ENCODE measurements at places on chromosomes 12 and 14. TPM values are rescaled to one million over a fixed set of nuclear protein-coding genes. Genes with fewer than 3 reads are reported as not detected.

- DNase-seq, result no peak
Observed at GRCh38 chr12:51907083-51907855, at the start of gene ACVRL1. Gene ACVRL1 (plus strand): TSS chr12:51907504. CDS start chr12:51912475, 4,971 bp downstream.

GRCh38 chr12:79322905-79323304, 367.9 kb downstream of the PAWR start:
- no peak for DNase-seq

DNA sequence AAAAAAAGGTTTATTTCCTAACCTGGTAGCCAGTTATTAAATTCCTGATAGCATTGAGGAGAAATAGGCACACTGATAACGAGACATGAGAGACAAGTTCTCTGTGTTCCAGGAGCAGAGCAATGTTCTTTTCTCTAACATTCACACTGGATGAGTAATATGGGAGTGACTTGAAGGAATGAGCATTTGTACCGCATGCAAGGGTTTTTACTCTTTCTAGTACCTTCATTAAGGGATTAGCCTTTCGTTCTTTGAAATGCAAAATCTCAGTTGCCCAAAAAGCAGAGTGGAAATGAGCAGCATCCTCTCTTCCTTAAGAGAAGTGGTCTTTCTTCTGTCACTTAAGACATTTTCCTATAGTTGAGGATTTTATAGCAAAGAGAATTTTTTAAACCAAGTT, 54.7 kb downstream of the FGD4 start:
- DNase-seq, result no peak

Gene BDKRB2
- total RNA-seq, result not detected

Gene FGF23
- total RNA-seq, result not detected

Gene ADCY4
- total RNA-seq, result 5.2 TPM

GRCh38 chr12:68913682-68914081, 19.3 kb downstream of the CPM start:
- no peak for DNase-seq

Gene TAS2R8
- not detected for total RNA-seq

- no peak for DNase-seq
Observed at GRCh38 chr14:97704316-97704885, 907.2 kb downstream of the VRK1 start.

DNA sequence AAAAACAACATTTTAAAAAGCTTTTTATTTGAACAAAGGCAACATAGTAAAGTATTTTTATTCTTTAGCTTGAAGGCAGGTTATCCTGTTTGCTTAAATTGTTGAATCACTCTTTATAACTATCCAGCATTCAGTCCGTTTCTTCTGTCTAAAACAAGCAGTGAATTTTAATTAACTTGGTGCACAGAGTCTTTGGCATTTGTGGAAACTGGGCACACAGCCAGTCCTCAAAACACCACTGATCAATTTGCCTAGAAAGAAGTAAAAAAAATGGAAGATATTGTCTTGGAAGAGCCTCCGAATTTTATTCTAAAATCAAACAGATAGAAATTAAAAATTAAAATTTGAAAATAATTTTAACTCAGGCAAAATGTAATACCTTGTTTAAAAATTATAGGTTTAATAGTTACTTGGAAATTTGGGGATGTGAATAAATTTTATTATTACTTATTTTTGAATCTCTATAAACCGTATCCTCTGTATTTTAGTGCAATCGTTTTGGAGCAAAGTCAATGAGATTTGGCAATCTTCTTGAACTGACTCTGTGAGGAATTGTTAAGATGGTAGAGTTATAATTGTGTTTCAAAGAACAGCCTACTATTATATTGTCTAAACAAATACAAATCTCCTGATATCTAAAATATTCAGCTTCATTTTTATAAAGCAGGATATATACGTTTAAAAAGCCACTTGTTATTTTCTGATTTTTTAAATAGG, 927.0 kb downstream of the SLC16A7 start:
- no peak for DNase-seq

DNA sequence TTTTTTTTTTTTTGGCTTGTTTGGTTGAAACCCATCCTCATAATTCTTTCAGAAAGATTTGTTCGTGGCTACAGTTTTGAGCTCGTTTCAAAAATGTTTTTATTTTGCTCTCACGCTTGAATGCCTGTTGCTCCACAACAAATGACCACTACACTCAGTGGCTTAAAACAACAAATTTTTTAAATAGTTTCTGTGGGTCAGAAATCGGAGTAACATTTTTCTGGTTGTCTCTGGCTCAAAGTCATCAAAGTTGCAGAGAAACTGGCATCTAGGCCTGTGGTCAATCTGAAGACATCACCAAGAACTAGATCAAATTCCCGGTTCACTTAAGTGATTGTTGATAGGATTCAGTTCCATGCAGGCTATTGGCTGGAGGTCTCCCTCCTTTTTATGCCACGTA, 560.0 kb downstream of the SNAPC1 start:
- no peak for DNase-seq

GRCh38 chr14:34072921-34073320, 122.0 kb upstream of the EGLN3 start:
- no peak for DNase-seq

Gene ASCL1
- total RNA-seq, result not detected

GRCh38 chr12:64696080-64696741, 63.0 kb downstream of the GNS start:
- DNase-seq, result no peak

DNA sequence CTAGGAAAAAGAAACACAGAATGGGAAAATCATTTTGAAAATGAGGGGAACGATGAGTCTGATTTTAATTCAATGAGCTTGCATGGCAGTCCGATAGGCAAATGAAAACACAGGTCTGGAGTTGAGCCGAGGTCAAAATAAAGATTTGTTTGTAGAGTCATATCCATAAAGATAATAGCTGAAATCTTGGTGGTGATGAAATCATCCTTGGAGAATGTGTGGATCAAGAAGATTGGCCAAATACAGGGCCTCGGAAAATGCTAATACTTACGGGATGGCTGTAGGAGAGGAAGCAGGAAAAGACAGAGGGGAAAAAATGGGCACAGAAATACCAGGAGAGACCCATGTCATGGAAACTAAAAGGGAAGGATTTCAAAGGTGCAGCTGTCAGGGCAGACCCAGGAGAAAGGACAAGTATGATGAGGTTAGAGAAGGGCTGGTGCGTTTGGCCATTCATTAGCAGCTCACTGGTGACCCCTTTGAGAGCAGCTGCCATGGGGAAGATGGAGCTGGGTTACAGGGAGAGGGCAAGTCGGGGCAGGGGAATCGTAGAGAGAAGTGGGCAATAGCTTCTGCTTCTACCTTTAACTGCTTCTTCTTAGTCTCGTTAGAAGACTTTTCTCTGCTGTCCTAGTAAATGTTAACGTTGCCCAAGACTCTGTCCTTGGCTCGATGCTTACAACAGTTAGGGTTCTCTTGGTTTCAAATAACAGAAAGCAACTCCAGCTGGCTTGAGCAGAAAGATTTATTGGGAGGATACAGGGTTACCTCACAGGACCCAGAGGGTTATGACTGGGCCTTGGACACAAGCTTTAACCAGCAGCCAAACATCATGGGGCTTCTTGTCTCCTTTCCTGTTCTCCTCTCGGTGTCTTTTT, 161.8 kb downstream of the EFCAB11 start:
- DNase-seq, result no peak

Gene COCH
- 0.33 TPM for total RNA-seq

Gene INSM2
- total RNA-seq, result not detected

GRCh38 chr12:48861111-48861510, 4.6 kb downstream of the RND1 start:
- DNase-seq, result no peak

DNA sequence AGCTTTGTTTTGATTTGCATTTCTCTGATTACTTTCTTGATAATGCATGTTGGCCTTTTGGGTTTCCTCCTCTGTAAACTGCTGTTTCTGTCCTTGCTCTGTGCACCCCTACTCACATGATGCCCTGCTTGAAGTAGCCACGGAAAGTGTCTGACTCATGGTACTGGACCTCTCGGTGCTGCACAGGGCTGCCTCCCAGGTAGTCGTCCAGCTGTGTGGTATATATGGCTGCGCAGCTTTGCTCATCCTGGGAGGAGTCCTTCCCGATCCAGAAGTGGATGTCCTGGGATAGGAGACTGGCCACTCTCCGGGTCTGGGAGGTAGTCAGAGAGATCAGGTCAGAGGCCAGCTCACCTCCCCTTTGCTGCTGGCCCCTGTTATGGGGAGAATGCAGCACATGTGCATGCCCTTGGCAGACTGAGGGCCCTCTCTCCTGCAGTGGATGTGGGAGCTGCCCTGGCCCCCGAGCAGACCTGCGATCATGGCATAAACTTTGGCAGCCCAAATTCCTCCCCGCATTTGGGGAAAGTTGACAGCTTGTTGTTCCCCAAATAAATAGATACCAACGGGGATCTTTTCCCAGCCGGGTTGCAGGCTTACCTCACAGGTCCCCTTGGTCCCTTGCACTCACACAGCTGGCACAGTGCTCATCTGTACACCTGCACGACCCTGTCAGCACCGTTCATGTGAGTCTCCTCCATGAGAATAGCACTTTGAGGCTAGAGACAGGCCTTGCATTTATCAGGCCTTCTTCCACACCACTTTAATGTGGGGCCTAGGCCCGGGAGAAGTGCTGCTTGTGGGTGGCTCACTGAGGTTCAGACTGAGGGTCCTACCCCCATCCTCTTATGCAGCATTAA, 5.2 kb downstream of the AVIL start:
- DNase-seq, result no peak

GRCh38 chr12:47965581-47965980, 2.2 kb downstream of the TMEM106C start:
- DNase-seq, result no peak

Gene TRIM9
- 0.64 TPM for total RNA-seq

DNA sequence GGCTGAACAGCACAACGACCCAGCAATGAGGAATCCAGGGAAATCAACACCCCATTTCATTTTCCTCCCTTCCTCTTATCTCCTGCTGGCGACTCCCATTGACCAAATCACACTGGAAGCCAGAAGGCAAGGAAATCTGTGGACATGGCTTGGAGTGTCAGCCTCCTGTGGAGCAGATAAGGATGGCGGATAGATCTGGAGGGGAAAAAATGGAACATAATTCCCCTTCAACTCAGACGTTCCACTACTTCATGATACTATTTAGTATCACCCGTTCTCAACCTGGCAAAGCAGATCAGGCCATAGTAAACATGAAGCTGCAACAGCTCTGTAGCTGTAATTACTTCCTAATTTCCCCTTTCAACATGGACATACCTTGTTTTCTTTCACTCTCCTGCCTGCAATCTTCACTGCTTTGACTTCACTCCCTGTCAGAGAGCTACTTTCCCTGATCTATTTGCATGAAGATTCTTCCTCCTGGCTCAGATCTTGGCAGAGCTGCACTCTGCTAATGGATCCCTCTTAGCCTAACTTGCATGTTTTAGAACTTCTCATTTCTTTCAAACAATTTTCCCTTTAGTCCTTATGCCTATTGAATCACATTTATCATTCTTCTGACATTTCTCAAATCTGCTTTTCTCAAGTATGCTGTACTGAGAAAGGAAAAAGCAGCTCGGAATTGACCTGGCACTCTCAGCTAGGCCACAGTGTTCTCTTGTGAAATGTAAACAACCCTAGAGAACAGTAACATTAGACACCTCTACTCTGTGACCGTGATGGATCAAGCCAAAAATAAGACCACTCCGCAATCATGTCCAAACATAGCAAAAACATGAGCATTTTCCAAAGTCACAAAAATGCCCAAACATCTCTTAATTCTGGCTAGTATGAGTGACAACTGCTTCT, 135.1 kb downstream of the ETNK1 start:
- no peak for DNase-seq

DNA sequence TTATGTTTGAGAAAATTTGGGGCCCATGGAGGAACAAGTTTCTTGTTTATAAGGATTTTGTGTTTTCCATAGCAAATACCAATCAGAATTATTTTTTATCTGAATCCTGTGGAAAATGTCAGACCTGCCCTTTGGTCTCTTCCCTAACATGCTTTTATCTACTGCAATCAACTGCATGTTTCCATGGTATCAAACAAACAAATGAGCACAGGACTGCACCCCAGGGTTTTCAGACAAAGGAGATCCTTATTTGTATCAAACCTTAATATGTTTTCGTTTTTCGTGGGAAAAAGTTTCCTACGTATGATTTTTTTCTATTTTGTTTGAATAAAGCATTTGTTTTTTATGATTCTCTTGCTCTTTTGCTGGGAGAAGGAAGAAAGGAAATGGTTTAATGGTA, 91.1 kb downstream of the GPR135 start:
- no peak for DNase-seq

GRCh38 chr12:64450711-64451486, 1.0 kb upstream of the TBK1 start:
- no peak for DNase-seq

DNA sequence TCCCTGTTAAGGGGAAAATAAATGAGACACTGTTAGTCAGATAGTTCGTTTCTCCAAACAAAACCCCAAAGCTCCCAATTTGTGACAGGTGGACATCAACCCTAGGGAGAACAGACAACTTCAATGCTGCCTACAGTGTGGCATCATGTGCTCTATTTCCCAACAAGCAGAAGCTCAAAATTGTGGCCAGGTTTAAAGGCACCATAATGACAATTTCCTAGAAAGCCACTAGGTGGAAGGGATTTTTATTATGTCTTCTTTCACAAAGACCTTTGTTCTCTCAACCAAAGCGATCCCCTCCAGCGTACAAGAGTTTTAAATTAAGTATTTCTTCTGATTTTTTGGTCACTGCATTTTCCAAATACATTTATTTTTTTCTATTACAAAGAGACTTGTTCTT, 88.0 kb upstream of the MBIP start:
- no peak for DNase-seq

GRCh38 chr14:73049428-73049827, 8.9 kb upstream of the RBM25 start:
- no peak for DNase-seq

GRCh38 chr12:115135800-115136211, 451.8 kb upstream of the TBX3 start:
- no peak for DNase-seq

GRCh38 chr12:98439981-98440581, 75.3 kb upstream of the TMPO start:
- DNase-seq, result no peak

DNA sequence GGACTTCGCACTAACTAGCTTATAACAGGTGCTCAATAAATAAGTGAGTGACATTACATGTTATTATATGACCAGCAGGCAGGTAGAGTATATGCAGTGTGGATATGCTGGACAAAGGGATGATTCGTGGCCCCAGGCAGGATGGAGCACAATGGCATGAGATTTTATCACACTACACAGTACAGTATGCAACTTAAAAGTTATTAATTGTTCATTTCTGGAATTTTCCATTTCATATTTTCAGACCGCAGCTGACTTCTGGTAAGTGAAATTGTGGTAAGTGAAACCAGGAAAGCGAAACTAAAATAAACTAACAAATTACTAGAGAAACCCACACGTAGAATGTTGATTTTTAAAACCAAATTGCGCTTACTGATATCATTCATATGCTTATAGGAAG, 3.3 kb downstream of the PARP11 start:
- DNase-seq, result no peak

GRCh38 chr14:57378661-57379060, 11.7 kb upstream of the NAA30 start:
- DNase-seq, result no peak

Gene KRT75
- total RNA-seq, result not detected
